Vagina (tissue), 2 donors: ENCODE measurements at places on chromosomes 6 and 20.

GRCh38 chr6:167146135-167146534 lies 11.6 kb downstream of the GPR31 start:
- no peak for DNase-seq

DNA sequence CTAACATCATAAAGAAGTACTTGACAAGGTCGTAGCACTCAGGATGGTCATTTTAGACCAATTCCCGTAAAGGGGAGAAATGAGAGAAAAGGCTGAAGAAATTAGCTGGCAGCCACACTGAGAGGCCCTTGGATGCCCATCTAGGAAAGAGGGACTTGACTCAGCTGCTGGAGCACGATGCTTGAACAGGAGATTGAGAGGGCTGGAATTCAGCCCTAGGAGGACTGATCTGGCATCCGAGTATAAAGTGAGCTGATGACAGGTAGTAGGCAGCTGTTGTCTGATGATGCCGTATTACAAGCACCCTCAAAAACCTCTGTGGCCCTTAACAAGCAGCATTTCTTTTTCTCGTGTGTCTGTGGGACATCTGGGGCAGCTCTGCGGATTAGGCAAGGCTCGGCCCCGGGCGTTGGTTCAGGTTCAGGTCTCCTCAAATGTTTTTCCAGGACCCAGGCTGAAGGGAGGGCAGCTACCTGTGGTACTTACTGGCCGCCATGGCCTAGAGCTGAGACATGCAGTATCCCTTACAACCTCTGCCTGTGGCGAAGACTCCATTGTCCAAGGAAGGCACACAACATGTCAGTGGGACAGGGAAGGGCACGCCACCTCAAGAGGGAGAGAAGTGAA lies 219.6 kb upstream of the SNX9 start:
- DNase-seq: no peak

- no peak for DNase-seq
Measured at GRCh38 chr20:18252597-18253451, 35.5 kb upstream of the ZNF133 start.

GRCh38 chr6:34053721-34054120 lies 92.2 kb downstream of the GRM4 start:
- no peak for DNase-seq

DNA sequence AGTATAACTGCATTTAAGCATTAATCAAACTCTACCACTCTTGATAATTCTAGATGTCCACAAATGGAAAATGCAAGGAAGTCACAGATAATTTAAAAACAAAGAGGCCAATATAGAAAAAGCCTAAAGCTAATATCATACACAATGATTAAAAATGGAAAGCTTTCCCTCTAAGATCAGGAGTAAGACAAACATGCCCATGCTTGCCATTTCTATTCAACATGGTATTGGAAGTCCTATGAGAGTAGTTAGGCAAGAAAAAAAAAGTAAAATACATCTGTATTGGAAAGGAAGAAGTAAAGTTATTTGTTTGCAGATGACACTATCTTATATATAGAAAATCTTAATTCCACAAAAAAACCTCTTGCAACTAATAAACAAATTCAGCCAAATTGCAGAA lies 164.6 kb upstream of the FERMT1 start:
- DNase-seq: no peak

DNA sequence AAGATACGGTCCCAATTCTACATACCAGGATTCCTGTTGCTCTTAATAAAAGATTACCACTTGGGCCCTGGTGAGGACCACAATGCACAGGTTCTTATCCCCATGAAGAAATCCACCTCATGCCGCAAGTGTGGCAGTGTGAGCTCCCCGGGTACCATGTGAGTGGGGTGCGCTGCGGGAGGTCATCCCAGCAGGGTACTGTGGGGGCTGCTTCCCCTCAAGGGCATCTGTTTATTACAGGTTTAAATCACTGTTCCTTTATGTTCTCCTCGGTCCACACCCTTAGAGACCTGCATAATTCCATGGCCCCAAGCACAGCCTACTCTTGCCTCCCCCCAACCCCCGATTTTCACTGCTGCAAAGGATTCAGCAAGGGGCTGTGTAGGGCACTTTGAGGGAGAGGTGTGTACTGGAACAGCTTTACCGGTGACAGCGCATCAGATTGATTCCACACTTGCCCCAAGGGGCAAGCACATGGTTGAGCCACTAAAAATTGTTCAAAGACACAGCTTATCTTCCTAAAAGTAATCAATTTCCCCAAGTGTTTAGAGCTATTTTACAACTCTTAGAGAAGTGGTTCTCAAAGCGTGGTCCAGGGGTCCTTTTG lies 6.2 kb downstream of the DIDO1 start:
- no peak for DNase-seq

DNA sequence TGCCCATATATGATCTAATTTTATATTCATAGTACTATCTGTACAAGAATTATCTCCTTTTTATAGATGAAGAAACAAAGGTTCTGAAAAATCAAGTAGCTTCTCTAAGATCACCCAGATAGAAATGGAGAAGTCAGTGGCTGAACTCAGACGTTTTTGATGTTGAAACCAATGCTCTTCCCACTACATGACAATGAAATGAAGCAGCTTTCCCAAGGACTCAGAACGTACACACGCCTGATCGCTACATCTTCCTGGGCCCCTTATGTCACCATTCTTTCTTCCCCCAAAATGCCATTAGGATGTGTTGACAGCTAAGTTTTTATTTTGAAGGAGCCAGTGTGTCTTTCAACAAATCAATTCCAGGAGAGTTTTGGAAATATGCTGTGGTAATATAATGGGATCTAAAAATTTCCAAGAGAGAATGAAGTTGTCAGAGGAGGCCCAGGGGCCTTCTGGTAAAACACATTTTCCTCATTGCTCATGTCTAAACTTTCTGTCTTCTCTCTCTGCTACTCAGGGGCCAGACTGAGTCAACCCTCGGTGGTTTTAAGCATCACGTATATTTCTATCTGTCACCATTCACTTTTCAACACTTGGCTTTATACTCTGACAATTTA lies 98.1 kb upstream of the COL21A1 start:
- DNase-seq: no peak

- no peak for DNase-seq
Measured at GRCh38 chr6:106974336-106974998, at the start of gene CD24. Gene CD24, minus strand, starts transcription at chr6:106974729. Its CDS starts 83 bp downstream, at chr6:106974646.

DNA sequence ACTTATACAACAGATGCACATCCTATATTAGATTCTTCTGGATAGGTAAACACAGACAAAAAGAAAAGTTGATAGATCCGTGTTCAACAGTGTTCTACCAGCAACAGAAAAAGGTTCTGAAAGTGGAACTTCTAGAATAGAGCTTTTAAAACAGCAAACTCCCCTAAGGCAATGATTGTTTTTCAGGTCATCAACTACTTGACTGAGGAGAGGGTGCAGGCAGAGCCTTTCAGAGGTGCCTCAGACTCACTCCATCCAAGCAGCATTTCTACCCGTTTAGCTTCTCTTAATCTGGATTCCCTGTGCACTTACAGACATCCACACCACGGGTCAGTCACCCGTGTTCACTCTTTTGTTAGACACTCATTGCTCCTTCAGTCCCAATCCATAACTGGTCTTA lies 28.9 kb downstream of the FYN start:
- DNase-seq: no peak

GRCh38 chr6:34819571-34820480 lies 27.9 kb downstream of the BLTP3A start:
- DNase-seq: no peak

- no peak for DNase-seq
Measured at GRCh38 chr20:34532320-34532719, 16.1 kb downstream of the DYNLRB1 start.

DNA sequence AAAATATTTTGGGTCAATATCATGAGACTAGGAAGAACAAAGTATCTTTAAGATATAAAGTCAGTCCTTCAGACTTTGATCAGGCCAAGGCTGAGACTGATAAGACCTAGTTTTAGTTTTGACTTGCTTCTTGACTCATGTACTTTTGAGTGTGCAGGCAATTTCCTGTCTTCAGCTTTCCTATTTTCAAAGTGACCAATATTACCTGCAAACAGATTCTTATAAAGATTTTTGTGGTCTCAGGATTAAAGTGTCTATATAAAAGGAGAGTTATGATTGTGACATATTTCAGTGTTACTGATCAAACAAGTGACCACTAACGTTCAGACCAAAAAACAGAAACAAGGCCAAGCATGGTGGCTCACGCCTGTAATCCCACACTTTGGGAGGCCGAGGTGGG lies 36.0 kb upstream of the AKIRIN2 start:
- DNase-seq: no peak

DNA sequence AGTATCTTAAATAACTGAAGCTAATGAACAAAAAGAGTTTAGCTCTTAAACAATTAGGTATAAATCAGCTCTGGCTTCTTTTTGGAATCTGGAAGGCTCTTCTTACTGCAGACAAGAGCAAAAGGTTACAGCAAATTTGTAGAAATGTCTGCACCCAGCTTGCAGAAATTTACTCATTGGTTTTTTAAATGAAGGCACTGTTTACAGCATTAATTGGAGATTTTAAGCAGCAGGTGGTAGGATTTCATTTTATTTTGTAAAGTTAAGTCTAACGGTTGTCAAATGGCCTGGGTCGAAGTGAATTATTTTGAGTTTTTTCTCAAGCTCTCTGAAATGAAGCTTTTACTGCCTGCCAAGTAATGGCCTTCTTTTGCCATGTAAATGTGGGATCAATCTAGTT lies 102.1 kb downstream of the NRSN1 start:
- no peak for DNase-seq

GRCh38 chr20:58179083-58179431 lies 49.4 kb downstream of the ANKRD60 start:
- no peak for DNase-seq

- DNase-seq: no peak
Measured at GRCh38 chr6:158849899-158850806, 31.0 kb upstream of the EZR start.

- DNase-seq: no peak
Measured at GRCh38 chr6:73610444-73611275, 43.1 kb downstream of the SLC17A5 start.

DNA sequence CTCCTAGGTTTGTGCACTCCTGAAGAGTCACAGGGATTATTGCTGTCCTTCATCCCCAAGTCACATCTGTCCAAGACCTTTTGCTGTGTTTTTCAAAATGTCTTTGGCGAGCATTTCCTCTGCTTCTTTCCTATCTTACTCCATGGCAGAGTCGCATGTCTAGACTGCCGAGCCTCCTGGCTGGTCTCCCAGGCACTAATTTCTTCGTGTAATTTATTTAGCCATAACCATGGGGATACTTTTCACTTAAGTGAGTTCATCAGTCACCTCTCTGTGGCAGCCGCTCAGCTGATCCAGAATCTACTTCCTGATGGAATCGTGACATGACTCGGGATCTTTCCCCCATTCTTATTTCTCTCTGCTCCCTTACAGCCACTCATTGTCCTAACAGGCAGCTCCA lies 25.8 kb downstream of the ADGRF5 start:
- no peak for DNase-seq

- DNase-seq: no peak
Measured at GRCh38 chr6:10719964-10720264, 3.0 kb upstream of the TMEM14C start.

DNA sequence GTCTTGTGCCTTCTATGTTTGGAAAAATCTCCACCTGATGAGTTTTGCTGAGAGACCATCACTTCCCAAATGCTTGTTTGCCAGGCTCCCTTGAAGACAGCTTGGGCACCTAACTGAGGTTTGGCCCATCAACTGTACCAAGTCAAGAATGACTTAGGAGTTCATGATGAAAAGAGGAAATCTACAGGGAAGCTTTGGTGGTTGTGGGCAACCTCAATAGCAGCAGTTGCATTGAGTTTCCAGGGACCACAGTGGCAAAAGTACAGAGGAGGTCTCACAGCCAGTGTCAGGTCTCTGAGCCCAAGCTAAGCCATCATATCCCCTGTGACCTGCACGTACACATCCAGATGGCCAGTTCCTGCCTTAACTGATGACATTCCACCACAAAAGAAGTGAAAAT lies 49.7 kb upstream of the PHACTR1 start:
- DNase-seq: no peak

- DNase-seq: peak; percentile 98
Measured at GRCh38 chr6:26123947-26124780, 36.9 kb downstream of the HFE start.

DNA sequence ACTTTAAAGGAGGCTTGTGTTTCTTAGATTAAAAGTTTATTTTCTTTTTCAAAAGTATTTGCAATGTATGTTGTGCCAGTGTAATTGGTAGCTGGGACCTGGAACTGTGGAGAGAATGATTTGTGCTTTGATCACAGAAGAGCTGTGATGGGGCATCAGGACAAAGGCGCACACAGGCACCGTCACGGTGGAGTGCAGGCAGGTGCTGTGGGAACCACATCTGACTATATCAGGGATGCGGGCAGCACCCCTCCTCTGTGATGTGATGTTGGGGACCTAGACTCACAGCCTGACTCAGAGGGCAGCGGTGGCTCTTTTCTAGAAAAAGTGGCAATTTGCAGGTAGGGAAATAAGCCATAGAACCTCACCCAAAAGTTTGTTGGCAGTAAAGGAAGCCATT lies 34.5 kb downstream of the SYTL3 start:
- DNase-seq: peak; percentile 72

GRCh38 chr6:30743099-30744053 lies 889 bp upstream of the FLOT1 start:
- DNase-seq: no peak

DNA sequence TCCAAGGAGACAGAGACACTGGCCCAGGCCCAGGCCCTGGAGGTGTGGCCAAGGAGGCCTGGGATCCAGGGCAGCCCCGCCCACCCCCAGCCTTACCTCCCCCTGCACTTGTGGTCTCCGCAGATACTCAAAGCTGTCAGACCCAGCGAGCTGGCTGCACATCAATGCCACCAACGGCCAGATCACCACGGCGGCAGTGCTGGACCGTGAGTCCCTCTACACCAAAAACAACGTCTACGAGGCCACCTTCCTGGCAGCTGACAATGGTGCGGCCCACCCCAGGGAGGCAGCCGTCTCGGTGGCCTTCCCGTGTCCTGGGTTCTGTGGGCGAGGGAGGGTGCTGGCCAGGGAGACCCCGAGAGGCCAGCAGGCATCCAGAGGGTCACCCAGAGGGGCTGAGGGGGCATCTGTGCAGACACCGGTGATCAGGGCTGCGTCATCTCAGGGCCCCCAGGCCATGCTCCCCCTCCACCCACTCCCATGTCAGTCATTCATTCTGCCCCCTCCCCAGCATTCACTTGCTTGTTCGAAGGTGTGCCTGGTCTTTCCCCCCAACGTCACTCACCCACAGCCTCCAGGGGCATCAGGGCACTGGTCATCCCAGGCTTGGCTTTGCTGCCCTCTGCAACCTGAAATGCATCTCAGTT lies 141.3 kb downstream of the TAF4 start:
- DNase-seq: no peak

- DNase-seq: no peak
Measured at GRCh38 chr6:42257063-42257462, 39.4 kb upstream of the MRPS10 start.

- no peak for DNase-seq
Measured at GRCh38 chr6:20870493-20870892, 336.2 kb downstream of the CDKAL1 start.

GRCh38 chr6:158611541-158612370 lies 32.8 kb downstream of the DYNLT1 start:
- DNase-seq: no peak

- DNase-seq: peak; percentile 28
Measured at GRCh38 chr20:40954521-40955165, 74.0 kb upstream of the TOP1 start.
